Upper lobe of right lung (tissue), 1 donor: ENCODE measurements at places on chromosomes 2 and 18. TPM values are rescaled to one million over a fixed set of nuclear protein-coding genes. Genes with fewer than 3 reads are reported as not detected.

Gene HOXD4
- total RNA-seq, result 0.84 TPM

DNA sequence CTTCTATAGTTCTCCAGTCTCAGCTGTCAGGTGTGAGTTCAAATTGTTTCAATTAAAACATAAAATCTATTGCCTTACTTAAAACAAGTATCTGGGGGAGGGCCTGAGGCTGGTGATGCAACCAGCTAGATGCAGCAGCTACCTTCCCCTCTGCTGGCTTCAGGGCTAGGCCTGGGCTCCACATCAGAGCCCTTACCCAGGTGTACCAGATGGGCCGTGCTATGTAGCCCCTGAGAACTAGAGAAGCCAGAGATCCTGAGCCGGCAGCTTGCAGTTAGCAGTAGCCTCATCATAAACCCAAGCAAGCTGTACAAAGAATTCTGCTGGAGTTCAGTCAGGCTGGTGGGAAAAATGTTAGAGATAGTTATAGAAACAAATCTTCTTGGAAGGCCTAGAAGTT is 97.7 kb upstream of the ACAA2 start:
- no peak overlapping the region for H3K4me3 ChIP-seq
- H3K27ac ChIP-seq, result no peak overlapping the region
- H3K27me3 ChIP-seq, result no peaks in the 10 kb centered on the region

GRCh38 chr2:152051436-152051835 is 47.4 kb downstream of the CACNB4 start:
- no peaks in the 10 kb centered on the region for H3K36me3 ChIP-seq
- H3K4me1 ChIP-seq, result no peaks in the 10 kb centered on the region
- no peaks in the 10 kb centered on the region for H3K27me3 ChIP-seq
- H3K27ac ChIP-seq, result no peak overlapping the region
- no peak for DNase-seq

DNA sequence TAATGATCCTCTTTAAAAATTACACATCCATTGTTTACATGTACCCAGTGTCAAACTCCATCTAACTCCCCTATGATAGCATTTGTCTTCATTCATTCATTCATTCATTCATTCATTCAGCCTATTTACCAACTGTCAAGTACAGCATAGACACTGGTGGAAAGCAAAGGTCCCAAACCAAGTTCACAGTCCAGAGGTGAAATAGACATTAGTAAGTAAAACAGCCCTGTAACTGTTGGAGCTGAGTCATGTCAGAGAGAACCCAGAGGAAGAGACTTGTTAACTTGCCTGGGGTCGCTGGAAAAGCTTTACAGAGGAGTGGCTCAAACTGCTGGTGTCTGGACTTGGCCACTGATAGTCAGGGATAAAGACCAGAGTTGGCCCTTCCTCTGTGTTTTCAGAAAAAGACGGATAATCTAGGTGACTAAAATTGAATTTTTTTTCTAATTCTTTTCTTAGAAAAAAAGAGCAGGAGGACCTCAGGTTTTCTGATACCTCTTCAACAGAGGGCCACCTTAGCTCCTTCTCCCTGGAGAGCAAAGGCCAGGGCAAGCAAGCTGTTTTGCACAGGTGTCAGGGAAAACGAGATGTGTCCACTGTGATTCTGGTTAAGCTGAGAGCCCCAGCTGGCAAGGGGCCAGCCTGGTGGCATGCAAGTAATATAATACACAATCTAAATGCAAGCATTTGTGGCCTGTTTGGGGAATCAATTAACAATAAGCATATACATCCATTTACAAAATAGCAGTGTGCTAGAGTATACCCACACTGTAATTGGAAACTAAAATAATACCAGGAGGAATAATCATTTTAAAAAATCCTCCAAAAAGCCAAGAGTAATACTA is 96.7 kb upstream of the SLC14A2 start:
- peak overlapping the region; percentile 72 for H3K27ac ChIP-seq
- no peaks in the 10 kb centered on the region for H3K27me3 ChIP-seq
- H3K36me3 ChIP-seq, result no peaks in the 10 kb centered on the region
- H3K4me3 ChIP-seq, result no peak overlapping the region
- DNase-seq, result no peak

GRCh38 chr2:120367649-120368048 is 21.7 kb downstream of the INHBB start:
- no peak for DNase-seq
- no peaks in the 10 kb centered on the region for H3K36me3 ChIP-seq

- no peaks in the 10 kb centered on the region for H3K27me3 ChIP-seq
- no peak overlapping the region for H3K4me3 ChIP-seq
- no peak overlapping the region for H3K27ac ChIP-seq
- no peaks in the 10 kb centered on the region for H3K4me1 ChIP-seq
- no peaks in the 10 kb centered on the region for H3K36me3 ChIP-seq
Observed at GRCh38 chr2:180203972-180204371, 196.9 kb upstream of the CWC22 start.

Gene GNLY
- total RNA-seq, result 18.5 TPM

- H3K27ac ChIP-seq, result no peak overlapping the region
- peaks cover 5% of the 10 kb centered on the region for H3K4me1 ChIP-seq
- no peak overlapping the region for H3K4me3 ChIP-seq
Observed at GRCh38 chr2:112772322-112772721, 7.9 kb upstream of the CKAP2L start.

DNA sequence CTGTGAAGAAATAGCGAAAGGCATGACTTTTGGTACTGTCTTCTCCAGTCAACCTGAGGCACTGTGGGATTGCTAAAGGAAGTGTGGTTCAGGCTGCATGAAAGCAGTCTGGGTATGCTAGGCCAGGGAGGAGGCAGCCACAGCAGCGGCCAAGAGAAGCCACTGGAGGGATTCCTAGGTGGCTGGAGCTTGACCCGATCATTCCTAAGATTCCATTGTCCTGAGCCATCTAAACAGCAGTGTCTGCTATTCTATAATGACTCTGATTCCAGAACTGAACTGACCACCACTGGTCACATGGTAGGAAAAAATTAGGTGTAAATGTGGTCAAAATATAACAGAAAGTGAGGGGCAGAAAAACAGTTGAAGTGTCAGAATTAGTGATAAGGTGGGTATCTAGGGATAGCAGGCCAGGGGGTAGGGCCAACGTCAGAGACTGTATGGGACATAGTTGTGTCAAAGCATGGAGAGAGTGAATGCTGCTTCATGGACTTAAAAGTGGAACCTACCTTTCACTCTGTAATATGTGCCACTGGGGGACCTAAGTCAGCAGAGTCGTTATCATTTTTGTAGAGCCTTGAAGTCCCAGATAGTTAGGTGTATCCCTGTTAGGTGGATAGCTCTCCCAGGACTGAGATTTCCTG is 204.6 kb downstream of the CTNNA2 start:
- no peaks in the 10 kb centered on the region for H3K27me3 ChIP-seq
- no peak overlapping the region for H3K27ac ChIP-seq
- H3K4me3 ChIP-seq, result no peak overlapping the region

- H3K36me3 ChIP-seq, result no peaks in the 10 kb centered on the region
- no peaks in the 10 kb centered on the region for H3K4me1 ChIP-seq
- H3K27me3 ChIP-seq, result peaks cover 7% of the 10 kb centered on the region
Observed at GRCh38 chr18:51651761-51652160, 454.3 kb upstream of the MEX3C start.

Gene CHST9
- 0.03 TPM for total RNA-seq

DNA sequence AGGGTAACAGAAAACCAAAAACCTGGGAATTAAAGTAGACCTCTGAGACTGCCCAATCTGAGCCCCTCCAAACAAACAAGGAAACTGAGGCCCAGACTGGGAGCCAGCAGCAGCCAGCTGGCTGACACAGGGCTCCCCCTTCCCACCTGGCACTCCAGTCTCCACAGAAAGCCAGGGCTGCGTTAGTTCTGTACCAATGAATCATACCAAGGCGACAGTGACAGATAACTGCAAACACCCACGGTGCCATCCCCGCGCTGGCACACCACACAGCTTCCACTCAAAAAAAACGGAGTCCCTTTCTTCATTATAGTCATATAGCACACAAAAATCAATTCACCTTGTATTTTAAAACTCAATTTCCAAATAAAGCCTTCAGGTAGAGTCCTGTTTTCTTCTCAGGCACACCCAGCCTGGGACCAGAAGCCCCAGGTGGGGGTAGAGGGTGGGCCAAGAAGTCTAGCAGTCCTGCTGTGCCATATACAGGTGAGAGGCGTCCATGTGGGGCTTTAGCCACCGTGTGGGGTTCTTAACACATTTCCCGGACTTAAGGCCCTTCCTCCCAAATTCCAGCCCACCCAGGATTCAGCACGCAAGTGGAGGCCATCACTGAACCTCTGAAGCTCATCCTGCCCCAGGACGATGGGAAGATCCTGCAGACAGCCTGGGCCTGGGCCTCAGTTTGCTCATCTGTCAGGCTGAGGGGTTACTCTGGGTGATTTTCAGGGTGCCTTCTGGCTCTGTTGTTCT is 1.2 kb downstream of the PER2 start:
- no peak for DNase-seq
- no peaks in the 10 kb centered on the region for H3K27me3 ChIP-seq
- peak overlapping the region; percentile 83 for H3K4me3 ChIP-seq
- H3K27ac ChIP-seq, result peak overlapping the region; percentile 97
- no peaks in the 10 kb centered on the region for H3K36me3 ChIP-seq
- H3K4me1 ChIP-seq, result peaks cover 48% of the 10 kb centered on the region

DNA sequence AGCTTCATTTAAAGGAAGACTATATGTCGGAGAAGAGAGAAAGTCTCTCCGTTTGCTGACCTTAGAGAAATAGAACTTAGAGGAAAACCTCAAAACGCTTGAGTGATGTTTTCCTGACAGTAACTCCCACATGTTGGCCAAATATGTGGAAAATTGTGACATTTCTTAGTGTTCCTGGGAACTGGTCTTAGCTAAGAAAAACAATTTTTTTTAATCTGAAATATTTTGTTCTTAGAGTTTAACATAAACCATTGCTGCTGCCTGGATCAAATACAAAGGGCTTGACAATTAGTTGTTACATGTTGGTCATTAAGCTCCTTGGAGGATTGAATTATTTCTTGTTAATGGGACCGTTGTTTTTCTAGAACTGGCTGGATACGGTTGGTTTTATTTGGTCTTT is 16.3 kb downstream of the DYNC2LI1 start:
- no peak for DNase-seq
- H3K36me3 ChIP-seq, result peaks cover 23% of the 10 kb centered on the region
- H3K27ac ChIP-seq, result no peak overlapping the region
- H3K27me3 ChIP-seq, result no peaks in the 10 kb centered on the region
- H3K4me3 ChIP-seq, result no peak overlapping the region

GRCh38 chr18:72147830-72148229 is 396.3 kb downstream of the CBLN2 start:
- H3K4me1 ChIP-seq, result no peaks in the 10 kb centered on the region
- no peak for DNase-seq
- H3K27ac ChIP-seq, result no peak overlapping the region
- no peaks in the 10 kb centered on the region for H3K27me3 ChIP-seq
- no peak overlapping the region for H3K4me3 ChIP-seq
- H3K36me3 ChIP-seq, result no peaks in the 10 kb centered on the region

Gene FKBP1B
- 13.2 TPM for total RNA-seq

Gene C2orf78
- not detected for total RNA-seq

GRCh38 chr2:105143094-105143466 is 98.5 kb upstream of the GPR45 start:
- H3K4me1 ChIP-seq, result no peaks in the 10 kb centered on the region
- no peak for DNase-seq
- no peak overlapping the region for H3K27ac ChIP-seq
- peaks cover 39% of the 10 kb centered on the region for H3K27me3 ChIP-seq

- H3K36me3 ChIP-seq, result no peaks in the 10 kb centered on the region
- no peaks in the 10 kb centered on the region for H3K27me3 ChIP-seq
- no peak for DNase-seq
Observed at GRCh38 chr18:30415903-30416302, 626.6 kb downstream of the DSC3 start.

- H3K4me3 ChIP-seq, result no peak overlapping the region
Observed at GRCh38 chr2:167550448-167550847, 662.2 kb downstream of the XIRP2 start.

- H3K27ac ChIP-seq, result no peak overlapping the region
- peaks cover 4% of the 10 kb centered on the region for H3K4me1 ChIP-seq
- H3K27me3 ChIP-seq, result no peaks in the 10 kb centered on the region
- H3K4me3 ChIP-seq, result no peak overlapping the region
- no peaks in the 10 kb centered on the region for H3K36me3 ChIP-seq
- no peak for DNase-seq
Observed at GRCh38 chr2:237065071-237065377, 20.7 kb upstream of the COPS8 start.

GRCh38 chr2:70104231-70105111 is 17.2 kb downstream of the PCBP1 start:
- H3K27ac ChIP-seq, result peak overlapping the region; percentile 20
- peak overlapping the region; percentile 2 for H3K4me3 ChIP-seq
- H3K27me3 ChIP-seq, result no peaks in the 10 kb centered on the region
- no peaks in the 10 kb centered on the region for H3K36me3 ChIP-seq
- peaks cover 13% of the 10 kb centered on the region for H3K4me1 ChIP-seq
- DNase-seq, result no peak

GRCh38 chr18:2902327-2902726 is 55.5 kb downstream of the EMILIN2 start:
- H3K27ac ChIP-seq, result no peak overlapping the region
- no peak for DNase-seq
- H3K36me3 ChIP-seq, result no peaks in the 10 kb centered on the region
- peaks cover 18% of the 10 kb centered on the region for H3K4me1 ChIP-seq
- no peaks in the 10 kb centered on the region for H3K27me3 ChIP-seq

- H3K27me3 ChIP-seq, result no peaks in the 10 kb centered on the region
- H3K4me3 ChIP-seq, result no peak overlapping the region
- H3K36me3 ChIP-seq, result no peaks in the 10 kb centered on the region
- no peaks in the 10 kb centered on the region for H3K4me1 ChIP-seq
Observed at GRCh38 chr2:213187833-213188532, 36.6 kb upstream of the IKZF2 start.
